ENCODE measurements at places on chromosomes 5 and 9.

DNA sequence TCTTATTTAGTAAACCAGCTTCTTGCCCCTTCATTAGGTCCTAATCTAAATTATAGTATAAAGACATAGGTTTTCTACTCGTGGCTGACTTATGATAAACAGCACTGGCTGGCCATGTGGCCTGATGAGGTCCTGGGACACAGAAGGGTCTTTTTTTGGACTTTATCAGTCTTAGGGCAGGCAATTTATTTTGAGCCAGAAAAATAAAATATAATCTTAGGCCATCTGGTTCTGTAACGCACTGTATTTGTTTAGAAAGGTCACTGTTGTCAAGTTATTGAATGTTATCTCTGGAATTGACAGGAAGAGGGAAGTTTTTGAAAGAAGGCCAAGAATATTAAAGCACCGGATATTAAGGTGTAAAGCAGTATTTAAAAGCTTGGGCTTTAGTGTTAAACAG lies 53.9 kb downstream of the RFX3 start:
- DNase-seq: no peak

DNA sequence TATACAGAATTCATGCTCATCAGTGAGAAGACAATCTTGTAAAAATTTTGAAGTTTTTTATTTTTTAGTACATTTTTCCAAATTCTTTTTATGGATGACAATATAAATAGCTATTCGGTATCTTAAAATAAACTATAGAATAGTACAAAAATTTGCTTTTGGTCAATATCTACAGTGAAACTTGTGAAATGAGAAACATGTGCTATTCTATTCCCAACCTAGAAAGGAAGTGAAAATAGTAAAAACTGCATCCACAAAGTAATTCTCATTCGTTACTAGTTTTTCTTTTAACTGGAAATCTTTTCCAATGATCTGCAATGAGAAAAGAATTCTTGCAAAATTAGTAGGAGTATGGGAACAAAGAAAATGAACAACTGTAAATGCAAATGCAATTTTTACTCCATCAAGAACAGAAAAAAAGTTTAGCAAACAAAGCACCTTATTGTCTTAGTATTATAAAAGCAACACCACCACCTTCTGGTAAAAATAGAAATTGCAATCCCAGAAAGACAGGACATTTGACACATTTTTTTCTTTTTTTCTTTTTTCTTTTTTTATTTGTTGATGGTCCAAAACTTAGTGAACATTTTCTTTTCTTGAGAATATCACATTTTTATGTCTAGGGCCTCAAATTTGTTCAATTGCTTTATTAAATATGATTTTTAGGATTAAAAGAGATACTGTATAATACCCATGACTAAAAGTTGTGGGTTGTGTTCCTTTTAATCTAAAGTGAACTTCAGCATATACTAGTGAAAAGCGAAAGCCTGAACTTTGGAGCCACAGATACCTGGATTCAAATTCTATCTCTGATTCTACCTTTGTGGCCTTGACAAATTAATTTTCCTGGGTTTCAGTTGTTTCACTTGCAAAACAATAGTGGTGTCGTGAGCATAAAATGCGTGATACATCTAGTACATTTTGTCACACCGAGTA lies 72.3 kb downstream of the SLCO4C1 start:
- peak; percentile 50 for DNase-seq

- no peak for DNase-seq
These were observed 524.8 kb downstream of the PRR16 start for GRCh38 chr5:120988941-120989340.

DNA sequence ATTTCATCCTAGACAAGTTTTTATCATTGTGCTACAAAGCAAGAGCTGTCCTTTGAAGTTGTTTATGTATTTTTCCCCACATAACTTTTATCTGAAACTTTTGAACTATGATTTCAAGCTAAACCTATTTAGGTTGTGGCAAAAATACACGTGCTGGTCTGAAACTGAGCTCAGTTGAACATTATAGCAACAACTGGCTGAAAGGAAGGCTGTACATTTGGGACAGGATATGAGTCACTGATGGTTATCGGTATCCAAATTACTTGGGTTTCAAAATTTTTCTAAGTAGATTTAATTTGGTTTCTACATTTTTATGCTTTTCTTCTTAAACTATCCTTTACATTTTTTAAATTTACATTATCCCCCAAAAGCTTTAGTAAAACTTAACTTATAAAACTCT lies 627.3 kb upstream of the NUDT12 start:
- DNase-seq: no peak

- no peak for DNase-seq
These were observed 356.1 kb upstream of the DMAC1 start for GRCh38 chr9:8155706-8156105.

- DNase-seq: no peak
These were observed 106.3 kb downstream of the GDA start for GRCh38 chr9:72255569-72255968.

GRCh38 chr9:93119953-93120845 lies 13.9 kb downstream of the NINJ1 start:
- peak; percentile 40 for DNase-seq

GRCh38 chr5:96816991-96817390 lies 9.2 kb upstream of the ERAP1 start:
- DNase-seq: no peak

DNA sequence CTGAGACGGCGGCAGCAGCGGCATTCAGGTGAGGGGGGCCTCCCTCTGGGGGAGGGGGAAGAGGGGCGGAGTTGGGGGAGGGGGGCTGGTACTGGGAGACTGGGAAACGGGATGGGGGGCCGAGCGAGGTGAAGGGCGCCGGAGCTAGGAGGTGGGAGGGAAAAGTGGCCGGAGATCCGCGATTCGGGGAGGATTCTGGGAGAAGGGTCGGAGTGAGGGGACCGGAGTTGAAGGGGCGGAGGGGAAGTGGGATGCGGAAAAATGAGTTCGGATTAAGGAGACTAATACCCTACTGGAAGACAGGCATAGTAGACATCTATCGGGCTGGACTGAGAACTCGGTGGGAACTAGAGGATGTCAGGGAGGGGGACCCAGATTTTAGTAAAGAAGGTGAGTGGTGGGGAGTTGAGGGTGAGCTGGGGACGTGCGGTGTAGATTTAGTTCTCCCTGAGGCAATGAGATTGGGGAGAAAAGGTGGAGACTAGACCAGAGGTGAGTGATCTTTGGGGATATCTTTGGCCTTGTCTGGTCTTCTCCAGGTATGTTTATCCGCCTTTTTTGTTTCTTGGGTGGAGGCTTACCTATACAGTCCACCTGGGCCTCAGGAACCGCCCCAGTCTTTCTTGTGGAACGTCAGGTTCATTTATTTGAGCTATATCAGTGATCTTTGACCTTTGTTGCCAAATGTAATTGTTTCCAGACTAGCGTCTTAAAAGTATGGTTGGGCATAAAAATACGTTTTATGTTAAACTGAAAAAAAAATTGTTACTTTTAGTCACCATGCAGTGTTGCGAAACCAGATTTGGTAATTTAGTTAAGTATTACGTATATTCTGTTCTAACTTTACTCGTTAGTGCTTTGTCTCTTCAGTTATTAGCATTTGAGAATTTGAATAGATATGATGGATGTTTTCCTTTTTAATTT lies 632 bp downstream of the UBAP1 start:
- DNase-seq: no peak

DNA sequence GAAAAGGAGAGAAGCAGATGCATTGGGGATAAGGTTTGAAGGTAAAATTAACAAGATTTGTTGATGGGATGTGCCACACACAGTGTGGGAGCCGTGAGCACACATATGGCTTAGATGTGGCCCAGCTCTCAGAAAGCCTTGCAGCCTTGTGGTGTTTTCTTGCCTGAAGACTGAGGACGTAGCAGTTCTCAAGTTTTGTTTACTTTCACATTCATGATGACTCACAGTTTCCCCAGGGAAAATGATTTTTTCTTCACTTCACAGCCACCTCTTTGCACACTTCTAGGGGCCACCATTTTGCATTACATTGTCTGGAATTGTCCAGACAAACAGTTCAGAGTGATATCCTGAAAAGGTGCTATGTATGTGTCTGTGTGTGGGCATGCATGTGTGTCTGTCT lies 126.2 kb downstream of the BASP1 start:
- DNase-seq: no peak

DNA sequence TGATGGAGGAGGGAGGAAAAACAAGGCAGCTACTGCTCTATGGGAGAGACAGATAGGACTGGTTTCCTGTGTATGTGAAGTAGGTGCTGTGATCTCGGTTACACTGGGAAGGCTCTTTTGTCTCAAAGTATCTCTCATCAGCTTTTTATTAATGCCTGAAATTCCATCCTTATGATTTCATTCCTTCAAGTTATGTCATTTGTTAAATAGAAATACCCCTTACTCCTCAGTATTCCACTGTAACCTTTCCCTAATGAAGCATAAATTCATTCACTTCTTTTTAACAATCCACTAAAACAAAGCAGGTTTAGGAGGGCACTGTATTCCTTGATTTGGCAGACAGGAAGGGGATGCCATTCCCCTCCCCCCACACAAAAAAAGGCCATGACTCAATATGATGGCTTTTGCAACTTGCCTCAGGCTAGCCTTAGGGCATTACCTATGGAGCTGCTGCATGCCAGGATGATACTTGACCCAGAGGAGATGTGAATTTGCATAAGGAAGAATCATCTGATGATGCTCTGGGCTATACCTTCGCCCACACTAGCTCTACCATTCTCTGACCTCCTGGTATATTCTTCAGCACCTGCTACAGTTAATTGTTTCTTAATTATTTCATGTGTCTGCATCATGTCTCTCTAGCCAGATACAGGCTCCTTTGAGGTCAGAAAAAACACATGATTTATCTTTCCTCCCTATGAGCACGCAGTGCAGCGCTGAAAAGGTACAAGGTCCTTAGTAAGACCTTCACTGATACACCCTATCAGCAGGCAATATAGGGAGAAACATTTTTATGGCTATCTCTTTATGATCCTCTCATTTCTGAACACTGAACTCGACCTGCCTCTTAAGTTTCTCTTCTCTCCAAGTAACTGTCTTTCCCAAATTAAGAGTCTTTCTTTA lies 26.3 kb downstream of the NR3C1 start:
- no peak for DNase-seq

DNA sequence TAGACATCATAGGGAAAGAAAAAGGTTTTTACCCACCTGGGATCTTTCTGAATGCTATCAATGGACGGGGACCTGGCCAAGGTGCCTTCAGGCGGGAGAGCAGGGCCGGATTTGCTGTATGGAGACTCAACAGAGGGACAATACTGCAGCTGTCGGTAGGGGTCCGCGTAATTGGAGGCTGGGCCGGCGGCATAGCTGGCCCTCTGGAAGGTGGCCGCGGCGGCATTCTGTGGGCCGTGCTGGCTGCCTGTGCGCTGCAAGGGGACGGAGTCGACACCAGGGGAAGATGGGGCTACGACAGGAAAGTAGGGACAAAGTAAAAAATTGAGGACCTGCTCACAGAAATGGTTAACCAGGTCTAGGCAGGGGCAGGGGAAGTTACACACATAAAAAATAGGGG lies 557.9 kb downstream of the CTNND2 start:
- DNase-seq: no peak

GRCh38 chr9:125913551-125913950 lies 166.4 kb downstream of the PBX3 start:
- no peak for DNase-seq

DNA sequence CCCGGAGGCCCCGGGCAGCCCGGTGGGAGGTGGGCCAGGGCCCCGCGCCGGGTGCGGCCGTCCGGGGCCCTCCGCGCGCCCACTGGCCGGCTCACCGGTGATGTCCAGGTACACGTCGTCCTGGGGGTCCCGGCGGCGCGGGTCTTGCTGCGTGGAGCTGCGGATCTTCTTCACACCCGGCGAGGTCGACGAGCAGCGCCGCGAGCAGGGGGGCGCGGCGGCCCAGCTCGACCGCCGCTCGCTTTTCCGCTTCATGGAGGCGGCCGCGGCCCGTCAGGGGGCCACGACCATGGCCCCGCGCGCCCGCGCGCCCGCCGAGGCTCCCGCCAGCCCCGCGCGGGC lies 548 bp downstream of the CDC14B start:
- no peak for DNase-seq

DNA sequence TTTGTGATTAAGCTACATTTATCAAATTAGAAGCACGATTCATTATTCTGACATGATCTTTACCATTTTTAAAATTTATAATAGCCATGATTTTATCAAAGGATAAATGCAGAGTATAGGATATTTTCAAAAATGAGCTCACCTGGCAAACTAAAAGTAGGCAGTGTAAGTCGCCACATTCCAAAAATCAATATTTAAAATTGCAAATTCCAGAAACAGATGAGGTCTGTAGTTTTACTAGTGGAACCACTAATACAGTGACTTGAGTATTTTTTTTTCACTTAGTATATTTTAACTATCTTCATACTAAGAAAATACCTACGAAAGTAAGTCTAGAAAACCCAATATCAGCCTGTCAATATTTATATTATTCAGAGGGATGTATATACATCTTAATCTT lies 164.2 kb downstream of the PDE4D start:
- DNase-seq: no peak

DNA sequence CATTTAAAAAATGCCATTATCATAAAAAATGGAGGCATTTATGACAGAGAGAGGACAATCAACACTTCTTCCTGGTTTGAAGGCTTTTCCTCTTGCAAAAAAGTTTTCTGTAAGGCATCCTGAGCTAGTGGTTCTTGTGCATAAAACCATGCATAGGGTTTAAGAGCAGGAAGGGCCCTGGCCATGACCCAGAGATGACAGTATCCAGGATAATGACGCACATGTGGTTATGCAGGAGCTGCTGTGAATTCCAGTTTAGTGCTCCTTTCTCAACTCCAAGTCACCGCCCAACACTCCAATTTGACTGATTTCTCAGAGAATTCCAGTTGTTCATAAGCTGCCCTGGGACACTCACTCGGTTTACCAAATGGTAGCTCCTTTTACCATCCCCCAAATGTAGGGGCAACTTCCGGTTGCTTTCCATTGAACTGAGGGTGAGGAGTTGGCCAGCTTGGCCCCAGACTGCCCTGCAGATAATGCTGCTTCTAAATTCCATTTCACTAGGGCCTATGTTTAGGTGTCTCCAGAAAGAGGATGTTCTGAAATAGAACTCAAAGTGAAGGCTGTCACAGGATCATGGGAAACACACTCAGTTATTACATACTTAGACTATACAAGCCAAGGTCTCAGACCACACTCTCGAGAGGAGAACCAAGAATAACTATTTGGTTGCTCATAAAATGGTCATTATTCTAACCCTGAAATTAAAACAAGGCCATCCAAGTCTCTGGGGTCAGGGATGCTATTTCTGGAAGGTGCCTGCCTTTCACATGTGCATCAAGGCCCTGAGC lies 179.1 kb downstream of the SLIT3 start:
- no peak for DNase-seq

DNA sequence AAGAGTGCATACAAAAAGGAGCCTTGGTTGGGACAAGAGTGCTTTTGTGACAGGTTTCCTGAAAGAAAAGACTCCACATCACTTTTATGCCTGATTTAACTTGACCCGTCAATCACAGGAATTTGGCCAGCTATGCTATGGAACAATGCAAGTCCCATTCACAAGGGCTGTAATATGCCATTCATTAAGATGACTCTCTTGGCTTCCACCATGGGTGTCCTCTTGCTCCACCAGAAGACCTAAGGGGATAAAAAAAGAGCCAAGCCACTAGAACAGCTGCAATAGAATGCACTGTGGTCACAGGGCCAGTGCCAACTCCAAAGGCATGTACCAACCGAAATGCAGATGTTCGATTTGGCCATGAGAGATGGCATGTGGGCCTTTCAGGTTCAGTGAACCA lies 480.1 kb upstream of the MPDZ start:
- no peak for DNase-seq
